Activated CD4-positive, alpha-beta T cell treated with anti-CD3 and anti-CD28 coated beads, Interleukin-2, amount 10 ng/mL, durations not matched to agents 24 days and 14 days (primary cell): ENCODE measurements at places on chromosomes 1 and 21. TPM values are rescaled to one million over a fixed set of nuclear protein-coding genes. Genes with fewer than 3 reads are reported as not detected.

The CTTNBP2NL gene
- total RNA-seq = 3.9 and 4.1 TPM in 2 replicates

The GSTM1 gene
- total RNA-seq = 92.2 and 94.2 TPM in 2 replicates

The TMPRSS2 gene
- not detected in 2 replicates for total RNA-seq

The MKNK1 gene
- 41.8 and 42.5 TPM in 2 replicates for total RNA-seq

The CFHR3 gene
- total RNA-seq = not detected in 2 replicates

The MASP2 gene
- 0.14 and 0.28 TPM in 2 replicates for total RNA-seq

The ARF1 gene
- 388 and 395 TPM in 2 replicates for total RNA-seq

The GBP7 gene
- not detected in 2 replicates for total RNA-seq

The CLCA2 gene
- not detected in 2 replicates for total RNA-seq

The DYRK3 gene
- 16.5 and 16.9 TPM in 2 replicates for total RNA-seq

The ACOT11 gene
- total RNA-seq = 1.3 and 1.6 TPM in 2 replicates

The PACC1 gene
- 16.0 and 19.4 TPM in 2 replicates for total RNA-seq

The CD1C gene
- 0.45 and 0.65 TPM in 2 replicates for total RNA-seq

The LRRIQ3 gene
- 0.17 and 0.35 TPM in 2 replicates for total RNA-seq

The FUBP1 gene
- total RNA-seq = 278 and 284 TPM in 2 replicates

The LCE2B gene
- not detected in 2 replicates for total RNA-seq

The TINAGL1 gene
- not detected in 2 replicates for total RNA-seq

The CD244 gene
- total RNA-seq = not detected in 2 replicates

DNA sequence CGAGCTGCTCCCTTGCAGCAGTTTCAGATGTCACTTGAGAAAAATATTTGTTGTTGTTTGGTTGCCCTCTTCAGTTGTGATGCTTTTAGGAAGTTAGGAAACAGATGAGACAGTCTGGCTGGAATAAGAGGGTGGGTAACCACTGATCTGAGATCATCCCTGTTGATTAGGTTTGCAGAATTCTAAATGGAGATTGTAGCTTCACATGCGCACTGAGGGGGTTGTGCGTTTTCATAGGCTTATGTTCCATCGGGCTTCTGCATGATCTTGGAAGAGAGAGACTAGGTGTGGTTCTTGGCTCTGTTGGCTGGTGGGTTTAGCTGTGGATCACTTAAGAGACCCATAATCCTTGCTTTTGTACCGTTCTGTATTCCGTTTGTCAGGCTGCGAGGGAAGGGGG is 108.1 kb downstream of the CAMTA1 start:
- no peak for DNase-seq

GRCh38 chr1:40450495-40451237 is 390 bp downstream of the ZFP69B start:
- peak; percentile 90 for DNase-seq

- no peak for DNase-seq
These were observed 2.8 kb downstream of the PEA15 start for GRCh38 chr1:160207771-160208556.

GRCh38 chr1:205074084-205074483 is 10.2 kb downstream of the TMEM81 start:
- DNase-seq = no peak

- DNase-seq = no peak
These were observed 19.1 kb downstream of the SELP start for GRCh38 chr1:169610858-169611257.

- DNase-seq = no peak
These were observed 25.7 kb upstream of the GNG4 start for GRCh38 chr1:235675152-235675890.

- DNase-seq = no peak
These were observed 2.3 kb downstream of the RGS16 start for GRCh38 chr1:182601913-182602312.

DNA sequence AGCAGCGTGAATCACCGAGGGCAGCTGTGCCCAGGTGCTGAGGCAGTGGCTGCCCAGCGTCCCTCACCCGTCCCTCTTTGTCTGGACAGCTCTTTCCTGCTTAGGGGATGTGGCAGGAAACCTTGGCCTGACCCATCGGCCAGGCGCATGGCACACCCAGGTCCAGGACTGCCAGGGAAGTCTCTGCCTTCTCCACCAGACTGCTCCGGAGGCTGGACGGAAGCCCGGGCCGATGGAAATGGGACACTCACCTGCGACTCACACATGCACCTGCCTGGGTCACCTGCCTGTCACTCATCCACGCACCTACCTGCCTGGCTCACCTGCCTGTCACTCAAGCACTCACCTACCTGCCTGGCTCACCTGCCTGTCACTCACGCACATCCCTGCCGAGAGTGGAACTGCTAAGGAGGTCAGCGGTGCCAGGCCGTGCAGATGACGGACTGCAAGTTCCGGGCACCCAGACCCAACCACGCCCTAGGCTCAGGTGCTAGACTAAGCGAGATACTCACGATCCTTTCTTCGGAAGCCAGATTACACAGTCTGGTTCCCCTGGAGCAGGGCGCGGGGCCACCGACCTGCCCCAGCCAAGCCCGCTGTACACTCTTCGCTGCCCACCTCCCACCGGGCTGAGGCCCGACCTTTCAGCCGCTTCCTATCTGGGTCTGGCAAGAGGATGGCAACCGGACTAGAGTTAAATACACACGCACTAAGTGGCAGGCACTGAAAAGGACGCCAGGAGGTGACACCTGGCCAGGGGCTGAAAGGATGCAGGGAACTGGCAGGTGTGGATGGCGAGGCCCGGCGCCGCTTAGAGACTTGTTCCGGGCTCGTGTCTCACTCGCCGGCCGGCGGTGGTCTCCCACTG is 1.1 kb downstream of the UBE2J2 start:
- peak; percentile 75 for DNase-seq

- peak; percentile 77 for DNase-seq
These were observed 1.3 kb downstream of the ARL8A start for GRCh38 chr1:202143011-202143767.

DNA sequence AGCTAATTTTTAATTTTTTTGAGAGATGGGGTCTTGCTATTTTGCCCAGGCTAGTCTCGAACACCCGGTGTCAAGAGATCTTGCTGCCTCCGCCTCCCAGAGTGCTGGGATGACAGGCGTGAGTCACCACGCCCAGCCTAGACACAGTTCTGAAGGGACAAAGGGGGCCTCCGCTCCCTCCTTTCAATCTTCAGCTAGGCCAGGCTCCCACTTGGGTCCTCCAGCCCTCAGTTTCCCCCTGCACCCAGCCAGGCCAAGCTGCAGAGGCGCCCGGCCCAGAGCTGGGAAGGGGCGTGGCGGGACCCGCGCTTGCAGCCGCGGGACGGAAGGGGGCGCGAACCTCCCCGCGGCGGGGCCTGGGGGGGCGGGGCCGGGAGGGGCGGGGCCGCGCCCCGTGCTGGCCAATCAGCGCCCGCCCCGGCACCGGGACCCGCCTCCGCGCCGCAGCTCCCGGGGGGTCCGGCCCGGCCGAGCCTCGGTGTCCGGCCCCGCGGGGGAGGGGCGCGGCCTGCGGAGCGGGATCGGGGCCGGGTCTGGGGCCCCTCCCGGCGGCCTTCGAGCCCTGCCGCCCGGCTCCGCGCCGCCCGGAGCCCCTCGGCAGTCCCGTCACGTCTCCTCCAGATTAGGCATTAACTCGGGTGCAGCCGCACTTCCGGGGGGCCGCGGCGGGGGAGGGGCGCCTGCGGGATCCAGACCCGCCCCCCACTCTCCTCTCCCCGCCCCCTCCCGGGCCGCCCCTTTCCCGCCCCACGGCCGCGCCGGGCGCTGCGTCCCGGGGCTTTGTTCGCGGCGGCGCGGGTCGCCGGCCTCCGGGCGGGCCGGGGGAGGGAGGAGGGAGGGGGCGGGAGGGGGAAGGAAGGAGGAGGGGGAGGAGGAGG is 559 bp upstream of the AGRN start:
- DNase-seq = peak; percentile 94

DNA sequence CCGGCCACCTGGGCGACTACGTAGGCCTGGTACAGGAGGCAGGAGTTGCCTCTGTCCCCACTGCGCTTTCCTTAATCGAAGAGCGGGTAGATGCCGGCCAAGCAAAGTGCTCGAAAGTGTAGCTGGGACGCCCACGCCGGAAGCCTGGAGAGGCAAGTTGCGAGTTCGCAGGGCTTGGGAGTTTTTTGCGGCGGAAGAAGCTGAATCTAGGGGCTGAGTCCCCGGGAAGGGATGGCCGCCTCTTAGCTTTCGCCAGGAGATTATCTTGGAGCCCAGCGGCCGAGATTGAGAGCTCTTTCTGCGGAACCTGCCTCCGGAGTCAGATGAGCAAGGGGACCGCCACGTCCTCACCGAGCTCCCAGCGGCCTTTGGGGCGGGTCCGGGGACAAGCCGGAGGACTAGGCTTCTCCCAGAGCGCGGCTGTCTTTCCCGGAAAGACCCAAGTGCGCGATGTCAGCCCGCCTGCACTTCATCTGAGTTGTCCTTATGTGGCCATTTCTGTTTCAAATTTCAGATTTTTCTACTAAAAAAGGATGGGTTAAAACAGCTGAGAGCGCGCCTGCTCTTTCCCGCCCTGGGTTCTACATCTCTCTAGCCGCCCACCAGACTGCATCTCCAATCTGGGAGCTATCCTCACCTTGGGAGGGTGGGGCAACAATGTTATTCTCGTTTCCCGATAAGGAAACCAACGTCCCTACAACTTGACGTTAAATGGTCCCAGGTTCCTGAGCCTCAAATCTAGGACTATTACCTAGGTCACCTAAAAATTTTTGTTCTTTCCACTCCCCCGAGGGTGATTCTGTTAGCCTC is 12.4 kb upstream of the TBX15 start:
- DNase-seq = no peak

- peak; percentile 53 for DNase-seq
These were observed 986 bp upstream of the RNF186 start for GRCh38 chr1:19815801-19816736.

- DNase-seq = no peak
These were observed 932 bp upstream of the RAB7B start for GRCh38 chr1:206003854-206004800.

DNA sequence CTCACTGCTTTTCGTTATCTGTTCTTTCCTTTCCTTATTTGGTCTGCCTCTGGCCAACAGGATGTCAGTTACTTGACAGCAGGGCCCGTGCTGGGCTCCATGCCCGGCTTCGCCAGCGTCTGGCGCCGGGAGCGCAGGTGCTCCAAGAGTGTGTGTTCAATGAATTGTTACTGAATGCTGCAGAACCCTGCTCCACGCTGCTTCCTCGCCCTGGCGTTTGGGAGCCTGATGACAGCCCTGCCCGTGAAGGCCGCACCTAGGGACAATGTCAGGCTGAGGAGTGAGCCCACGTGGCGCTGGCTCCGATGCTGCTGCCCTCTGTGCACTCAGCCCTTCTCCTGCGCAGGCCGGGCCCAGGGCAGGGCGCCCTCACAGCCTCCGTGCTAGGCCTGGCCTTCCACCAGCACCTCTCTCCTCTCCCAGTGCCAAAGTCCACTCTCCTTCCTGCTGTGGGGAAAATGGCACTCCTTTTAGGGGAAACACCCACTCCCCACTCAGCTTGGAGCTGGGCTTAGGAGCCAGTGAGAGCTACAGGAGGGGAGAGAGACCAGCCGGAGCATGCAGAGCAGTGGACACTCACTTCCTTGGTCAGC is 51.4 kb downstream of the ACBD3 start:
- DNase-seq = no peak

DNA sequence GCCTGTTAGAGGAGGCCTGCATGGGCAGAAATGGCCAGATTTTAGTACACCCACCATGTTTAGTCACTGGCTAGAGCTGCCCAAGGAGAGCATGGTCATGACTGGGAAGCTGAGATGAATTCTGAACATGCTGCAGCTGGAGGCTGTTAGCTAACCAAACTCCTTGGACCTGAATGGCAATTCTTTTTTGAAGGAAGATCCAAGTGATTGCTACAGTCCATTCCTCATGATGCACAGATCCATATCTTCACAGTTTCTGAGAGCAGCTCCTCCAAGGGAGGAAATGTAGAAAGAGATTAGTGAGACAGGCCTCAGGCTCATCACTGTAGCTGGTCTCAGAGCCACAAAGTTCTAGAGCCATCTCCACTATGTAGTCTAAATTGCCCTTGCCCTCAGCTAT is 11.1 kb downstream of the ZFYVE9 start:
- no peak for DNase-seq

- no peak for DNase-seq
These were observed 39.0 kb upstream of the PPP1R15B start for GRCh38 chr1:204450461-204451257.
